AG08395 (cell line): ENCODE measurements at places on chromosomes 2 and 18.

- DNase-seq: no peak
Measured at GRCh38 chr18:13026583-13027270, 35.6 kb downstream of the CEP192 start.

DNA sequence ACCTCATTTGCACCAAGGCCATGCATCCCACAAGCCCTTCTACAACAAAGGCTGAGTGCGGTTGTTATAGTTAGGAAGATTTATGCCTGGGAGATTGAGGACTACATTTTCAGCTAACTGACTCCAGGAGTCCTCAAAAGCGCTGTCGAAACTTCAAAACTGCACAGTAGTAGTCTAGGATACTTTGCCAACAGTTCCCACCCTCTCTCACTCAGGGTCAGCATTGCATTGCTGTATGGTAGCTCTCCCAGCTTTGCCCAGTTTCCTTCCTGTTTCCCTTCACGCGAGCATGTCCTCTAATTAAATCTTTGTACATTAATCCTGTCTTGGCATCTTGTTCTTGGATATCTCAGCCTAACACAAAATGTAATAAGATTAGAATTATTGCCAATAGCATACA is 420.6 kb upstream of the UBE2E3 start:
- peak; percentile 5 for DNase-seq

- DNase-seq: no peak
Measured at GRCh38 chr2:12347066-12347493, 369.7 kb upstream of the TRIB2 start.

DNA sequence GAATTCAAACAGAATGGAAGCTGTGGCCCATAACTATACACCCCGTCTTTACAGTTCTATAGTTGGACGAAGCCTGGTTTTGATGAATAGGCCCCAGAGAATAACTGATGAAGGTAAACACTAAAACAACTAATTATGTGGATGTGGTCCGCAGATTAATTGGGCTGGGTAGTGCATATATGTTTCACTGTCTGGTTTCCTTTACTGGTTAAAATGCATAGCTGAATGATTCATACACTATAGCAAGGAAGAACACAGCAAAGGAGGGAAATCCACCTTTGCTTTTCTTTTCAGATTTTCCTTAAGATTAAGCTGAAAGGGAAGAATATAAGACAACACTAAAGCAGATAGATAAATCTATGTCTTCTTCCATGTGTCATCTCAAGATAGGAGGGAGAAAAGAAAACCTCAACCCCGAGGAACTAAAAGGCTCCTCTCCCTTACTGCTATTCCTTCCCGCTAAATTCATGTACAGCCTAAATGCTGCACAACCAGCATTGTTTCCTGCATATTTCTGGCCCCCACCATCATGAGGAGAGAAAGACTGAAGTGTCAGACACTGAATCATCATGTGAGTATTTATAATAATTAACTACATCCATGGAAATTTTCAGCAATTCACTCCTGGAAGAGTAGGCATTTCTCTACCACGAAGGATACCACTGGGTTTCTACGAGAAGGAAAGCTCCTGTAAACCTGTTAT is 297.1 kb upstream of the CCDC68 start:
- DNase-seq: no peak

DNA sequence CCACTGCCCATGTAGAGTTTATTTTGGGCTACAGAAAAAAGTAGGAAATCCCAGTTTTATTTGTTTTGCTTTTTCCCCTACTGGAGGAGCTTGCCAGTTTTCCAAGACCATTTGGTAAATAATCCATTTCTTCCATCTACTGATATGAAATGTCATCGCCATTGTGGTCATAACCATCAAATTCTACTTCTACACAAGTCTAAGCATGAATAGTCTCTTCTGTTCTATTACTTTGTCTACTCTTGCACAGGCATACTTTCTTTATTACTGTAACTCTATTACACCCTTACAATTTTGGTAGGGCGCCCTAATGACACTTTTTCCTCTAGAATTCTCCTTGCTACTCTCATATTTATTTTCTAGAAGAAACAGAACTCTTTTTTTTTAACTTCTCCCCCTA is 120.7 kb downstream of the ATAD2B start:
- no peak for DNase-seq

DNA sequence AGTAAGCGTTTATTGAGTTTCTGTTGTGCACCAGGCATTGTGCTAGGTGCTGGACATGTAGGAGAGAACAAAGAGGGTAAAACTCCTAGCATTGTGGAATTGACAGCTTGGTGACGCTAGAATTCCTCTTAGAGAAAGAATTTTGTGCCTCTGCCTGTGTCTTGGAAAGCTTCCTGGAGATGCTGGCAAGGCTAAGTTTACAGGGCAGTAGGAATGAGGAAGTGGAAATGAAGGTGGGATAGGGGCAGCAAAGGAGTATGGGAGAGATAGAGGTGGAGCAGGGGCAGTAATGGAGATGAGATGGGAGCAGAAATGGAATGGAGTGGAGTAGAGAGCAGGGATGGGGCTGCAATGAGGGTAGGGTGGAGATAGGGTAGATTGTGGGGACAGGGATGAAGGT is 29.8 kb downstream of the GPR39 start:
- no peak for DNase-seq

DNA sequence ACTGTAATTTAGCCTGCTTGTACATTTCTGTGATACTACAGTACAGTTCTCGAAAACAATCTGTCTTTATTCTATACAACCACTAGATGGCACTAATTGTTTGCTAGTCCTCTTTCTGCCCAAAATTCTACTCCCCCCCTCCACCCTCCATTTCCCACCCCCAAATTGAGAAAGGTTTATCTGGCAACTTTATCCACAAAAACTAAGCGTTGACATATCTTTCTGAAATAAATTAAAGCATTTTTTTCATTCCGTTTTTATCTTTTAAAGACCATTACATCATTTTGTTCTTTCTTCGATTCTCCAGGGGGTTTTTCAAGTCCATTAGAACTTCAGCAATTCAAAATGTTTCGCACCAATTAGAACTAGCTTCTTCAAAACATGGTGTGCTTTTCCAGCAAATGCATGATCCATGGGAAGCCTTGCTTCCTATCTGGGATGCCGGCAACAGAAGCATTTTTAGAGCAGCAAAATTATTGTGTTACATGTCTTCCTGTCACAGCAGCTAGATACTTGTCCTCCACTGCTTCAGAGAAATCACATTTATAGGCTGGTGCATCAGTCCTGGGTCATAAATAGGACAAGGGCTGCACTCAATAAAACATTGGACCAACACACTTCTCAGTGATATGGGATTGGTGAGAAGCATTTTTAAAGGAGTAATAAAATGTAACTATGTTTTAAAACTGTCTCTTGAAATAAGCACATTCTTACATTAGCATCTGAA is 241.3 kb downstream of the PAX3 start:
- peak; percentile 49 for DNase-seq

DNA sequence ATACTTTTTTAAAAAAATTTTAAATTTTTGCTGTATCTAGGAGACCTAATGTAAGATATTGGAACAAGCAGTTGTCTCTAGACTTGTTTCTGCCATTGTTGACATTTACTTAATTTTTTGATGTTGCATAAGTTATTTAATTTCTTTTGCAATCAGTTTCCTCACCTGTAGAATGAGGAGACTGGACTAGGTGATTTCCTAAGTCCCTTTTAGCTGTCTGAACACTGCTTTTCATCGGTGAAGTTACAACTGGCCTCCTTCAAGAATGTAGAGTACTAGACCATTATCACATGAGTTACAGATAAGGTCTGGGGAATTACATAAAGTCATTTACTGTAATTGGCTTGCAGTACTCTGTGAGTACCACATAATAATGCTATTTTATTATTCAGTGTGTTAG is 147.6 kb downstream of the LTBP1 start:
- no peak for DNase-seq

DNA sequence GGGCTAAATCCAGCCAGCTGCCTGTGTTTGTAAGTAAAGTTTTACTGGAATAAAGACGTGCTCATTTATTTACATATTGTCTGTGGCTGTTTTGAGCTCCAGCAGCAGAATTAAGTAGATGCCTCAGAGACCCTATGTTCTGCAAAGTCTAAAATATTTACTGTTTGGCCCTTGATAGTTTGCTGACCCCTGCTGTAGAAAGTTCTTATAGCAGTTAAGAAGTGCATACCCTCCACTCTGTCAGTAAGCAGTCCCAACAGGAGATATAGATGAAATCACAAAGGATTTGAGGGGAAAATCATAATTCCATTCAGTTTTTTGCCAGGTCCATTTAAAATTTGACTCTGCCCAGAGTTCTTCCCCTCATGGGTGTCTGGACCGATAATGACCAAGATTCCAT is 50.1 kb upstream of the ITM2C start:
- DNase-seq: peak; percentile 46

GRCh38 chr2:147679955-147680531 is 164.8 kb upstream of the ACVR2A start:
- no peak for DNase-seq

- DNase-seq: no peak
Measured at GRCh38 chr2:84940088-84940470, 30.9 kb upstream of the KCMF1 start.

- DNase-seq: no peak
Measured at GRCh38 chr18:13110559-13110958, 108.0 kb upstream of the LDLRAD4 start.

DNA sequence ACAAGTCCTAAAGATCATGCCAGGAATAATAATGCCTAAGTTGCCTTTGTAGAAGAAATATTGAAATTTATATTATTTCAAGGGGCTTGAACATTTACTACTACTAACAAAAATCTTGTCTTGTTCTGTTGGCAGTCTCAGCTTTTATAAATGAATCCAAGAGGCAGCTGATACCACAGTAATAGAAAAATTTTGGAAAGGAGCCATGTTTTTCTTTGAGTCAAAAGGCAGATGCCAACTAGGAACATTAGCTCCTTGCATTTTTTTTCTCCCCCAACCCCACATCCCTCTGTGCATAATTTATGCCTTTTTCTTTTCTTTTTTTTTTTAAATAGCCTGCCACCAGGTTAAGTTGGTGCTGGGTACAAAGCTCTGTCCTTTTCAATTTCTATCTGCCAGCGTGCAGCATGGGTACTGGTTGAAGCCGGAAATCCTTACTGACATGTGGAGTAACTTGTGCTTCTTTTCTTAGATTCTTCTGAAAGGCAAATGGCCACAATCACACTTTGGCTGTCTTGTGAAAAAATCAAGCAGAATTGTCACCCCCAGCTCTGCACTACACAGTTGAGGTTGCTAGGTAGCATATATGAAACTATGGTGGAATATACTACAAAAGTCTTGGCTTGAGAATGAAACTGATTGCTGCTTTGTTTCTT is 98.8 kb downstream of the RHBDD1 start:
- no peak for DNase-seq

DNA sequence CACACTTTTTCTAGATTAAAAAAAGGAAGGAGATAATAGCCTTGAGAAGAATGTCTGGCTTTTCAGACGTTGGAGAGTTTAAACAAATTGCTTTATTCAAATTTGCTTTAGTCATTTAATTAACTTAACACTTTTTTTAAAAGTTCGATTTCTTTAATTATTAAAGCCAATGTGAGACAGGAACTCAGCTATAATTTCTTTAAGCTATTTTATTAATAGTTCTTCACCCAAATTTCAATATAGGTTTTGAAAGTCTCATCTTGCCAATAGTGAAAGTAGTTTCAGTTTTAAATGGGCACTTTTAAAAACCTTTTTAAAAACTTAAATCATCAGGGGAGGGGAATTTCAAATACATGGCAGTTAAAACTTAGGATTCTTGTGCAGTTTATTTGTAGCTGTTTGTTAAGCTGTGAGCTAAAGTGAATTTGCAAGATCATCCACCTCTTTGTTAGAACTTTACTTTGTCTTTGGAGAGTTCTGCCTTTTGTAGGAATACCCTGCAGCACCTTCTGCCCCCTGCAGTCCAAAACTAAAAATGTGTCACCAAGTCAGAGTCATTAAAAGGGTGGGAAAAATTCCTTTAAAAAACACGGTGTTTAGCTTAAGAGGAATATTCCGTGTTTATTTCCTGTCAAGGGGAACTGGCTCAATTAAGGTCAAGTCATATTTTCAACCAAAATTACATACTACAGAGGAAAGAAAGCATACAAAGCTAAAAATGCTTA is 4.6 kb downstream of the TGIF1 start:
- peak; percentile 37 for DNase-seq

DNA sequence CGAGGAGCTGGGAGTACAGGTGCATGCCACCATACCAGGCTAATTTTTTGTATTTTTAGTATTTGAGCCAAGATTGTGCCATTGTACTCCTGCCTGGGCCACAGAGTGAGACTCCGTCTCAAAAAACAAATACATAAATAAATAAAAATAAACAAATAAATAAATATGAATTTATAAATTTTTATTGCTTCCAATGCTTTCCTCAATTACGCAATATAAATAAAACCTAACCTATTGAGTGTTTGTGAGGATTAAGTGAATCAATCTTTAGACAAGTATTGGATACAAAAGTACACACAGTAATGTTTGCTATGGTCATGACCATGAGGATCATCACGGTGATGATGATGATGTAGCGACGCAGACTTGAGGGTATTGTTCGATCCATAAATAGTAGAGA is 257.4 kb downstream of the ASXL3 start:
- DNase-seq: no peak
